Coronary artery (tissue), 2 donors: ENCODE measurements at places on chromosomes 4 and X.

DNA sequence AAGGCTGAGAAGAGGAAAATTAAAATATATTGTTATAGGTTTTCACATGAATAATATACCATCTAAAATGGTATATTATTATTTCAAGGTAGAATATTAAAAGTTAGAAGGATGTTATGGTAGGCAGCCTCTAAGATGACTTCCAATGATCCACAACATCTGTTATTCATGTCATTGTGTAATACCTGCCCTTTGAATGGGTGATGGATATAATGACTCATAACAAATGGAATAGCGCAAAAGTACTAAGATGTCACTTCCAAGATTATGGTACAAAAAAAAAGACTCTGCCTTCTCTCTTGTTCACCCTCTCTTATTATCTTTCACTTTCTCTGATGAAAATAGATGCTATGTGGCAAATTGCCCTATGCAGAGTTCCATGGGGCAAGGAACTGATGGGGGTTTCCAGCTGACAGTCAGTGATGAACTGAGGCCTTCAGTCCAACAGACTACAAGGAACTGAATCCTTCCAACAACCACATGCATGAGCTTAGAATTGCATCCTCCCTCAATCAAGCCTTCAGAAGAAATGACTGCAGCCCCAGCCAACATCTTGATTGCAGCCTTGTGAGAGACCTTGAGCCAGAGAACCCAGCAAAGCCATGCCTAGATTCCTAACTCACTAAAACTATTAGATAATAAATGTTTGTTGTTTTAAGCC, 57.7 kb downstream of the HS6ST2 start:
- no peak for DNase-seq

DNA sequence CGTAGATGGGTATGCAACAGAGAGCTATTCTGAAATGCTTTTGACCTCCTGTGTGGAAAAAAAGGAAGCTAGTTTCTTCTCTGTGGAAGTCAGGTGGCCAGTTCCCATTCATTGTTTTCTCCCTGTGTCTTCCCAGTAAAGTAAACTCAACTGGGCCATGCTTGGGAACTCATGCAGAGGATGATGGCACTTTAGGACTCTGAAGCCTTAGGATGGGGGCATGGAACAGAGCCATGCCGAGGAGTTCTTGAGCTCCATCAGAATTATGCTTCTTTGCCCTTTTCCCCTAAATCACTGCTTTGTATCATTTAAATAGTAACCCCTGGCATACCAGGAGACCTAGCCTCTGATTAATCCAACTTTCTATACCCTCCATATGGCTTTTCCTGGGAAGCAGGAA, 3.2 kb downstream of the TMEM164 start:
- no peak for DNase-seq

- no peak for DNase-seq
These were observed 47.6 kb downstream of the POLA1 start for GRCh38 chrX:24741330-24741729.

DNA sequence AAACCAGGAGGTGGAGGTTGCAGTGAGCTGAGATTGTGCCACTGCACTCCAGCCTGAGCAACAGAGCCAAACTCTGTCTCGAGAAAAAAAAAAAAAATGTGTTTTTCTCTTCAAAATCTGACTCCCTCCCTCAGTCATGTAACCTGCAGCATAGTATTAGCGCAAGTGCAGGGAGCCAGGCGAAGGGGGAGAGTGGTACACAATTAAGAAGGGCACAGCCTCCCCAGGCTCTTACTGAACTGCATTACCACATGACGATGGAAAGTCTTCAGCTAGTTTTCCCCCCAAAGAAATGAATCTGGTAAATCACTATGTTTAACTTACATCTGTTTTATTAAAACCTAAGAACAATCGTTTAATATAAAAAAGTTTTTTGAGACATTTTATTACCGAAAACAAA, 32.4 kb downstream of the PALLD start:
- no peak for DNase-seq

- DNase-seq: no peak
These were observed 10.0 kb upstream of the OPHN1 start for GRCh38 chrX:68443155-68443868.

DNA sequence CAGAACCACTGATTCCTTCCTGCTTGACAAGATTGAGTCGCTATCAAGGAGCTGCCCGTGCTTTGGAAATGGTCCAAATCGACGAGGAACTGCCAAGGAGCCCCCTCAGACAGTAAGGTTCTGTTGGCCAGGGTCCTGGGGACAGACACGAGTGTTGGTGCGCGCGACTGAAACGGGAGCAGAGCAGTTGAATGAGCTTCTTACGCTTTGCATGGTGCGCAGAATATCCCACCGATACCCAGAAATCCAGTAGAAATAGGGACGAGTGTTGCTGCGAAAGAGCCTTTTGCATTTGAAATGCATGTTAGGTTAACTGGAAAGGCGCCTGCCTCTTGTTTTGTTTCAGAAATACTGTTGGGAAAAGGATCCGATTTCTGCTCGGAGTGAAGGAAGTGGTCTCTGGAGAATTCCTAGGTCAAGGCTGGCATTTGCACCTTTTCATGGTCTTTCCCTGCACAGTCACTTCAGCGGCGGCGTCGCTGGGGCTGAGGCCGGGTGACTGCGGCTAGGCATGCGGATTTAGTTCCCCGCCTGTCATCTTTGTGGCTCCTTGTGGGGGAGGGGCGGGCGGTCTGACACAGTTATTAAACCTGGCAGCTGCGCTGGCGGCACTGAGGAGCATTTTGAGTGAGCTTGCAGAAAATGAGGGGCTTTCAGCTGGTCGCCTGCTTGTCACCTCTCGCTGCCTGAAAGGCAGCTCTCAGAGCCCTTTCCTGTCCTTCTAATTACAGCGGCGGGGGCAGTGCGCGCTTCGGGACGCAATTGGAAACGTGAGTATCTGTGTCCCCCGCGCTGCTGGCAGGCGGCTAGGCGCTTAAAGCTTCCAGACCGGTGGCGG, 51.5 kb upstream of the TRIM2 start:
- DNase-seq: no peak

DNA sequence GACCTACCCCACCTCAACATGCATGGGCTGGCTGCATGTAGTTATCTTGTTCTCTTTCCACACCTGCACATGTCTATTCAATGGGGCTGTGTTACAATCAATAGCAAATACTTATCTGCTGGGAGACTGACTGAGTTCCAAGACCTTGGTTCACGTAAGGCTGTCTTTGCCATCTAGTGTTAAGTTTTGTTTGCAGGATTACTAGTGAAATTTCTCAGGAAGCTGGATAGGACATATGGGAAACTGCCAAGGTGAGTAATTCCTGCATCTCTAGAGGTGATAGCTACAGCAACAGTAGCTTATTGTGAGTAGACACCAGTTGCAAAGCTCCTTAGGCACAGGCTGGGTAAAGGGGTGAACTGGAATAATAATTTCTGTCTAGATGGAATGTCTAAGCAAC, 177.5 kb downstream of the ENOX2 start:
- no peak for DNase-seq
